ENCODE measurements at places on chromosomes 3 and 15.

GRCh38 chr15:90124507-90124906 is 22.2 kb upstream of the IDH2 start:
- DNase-seq = no peak

GRCh38 chr3:36852071-36852470 is 87.7 kb upstream of the DCLK3 start:
- DNase-seq = peak; percentile 28

DNA sequence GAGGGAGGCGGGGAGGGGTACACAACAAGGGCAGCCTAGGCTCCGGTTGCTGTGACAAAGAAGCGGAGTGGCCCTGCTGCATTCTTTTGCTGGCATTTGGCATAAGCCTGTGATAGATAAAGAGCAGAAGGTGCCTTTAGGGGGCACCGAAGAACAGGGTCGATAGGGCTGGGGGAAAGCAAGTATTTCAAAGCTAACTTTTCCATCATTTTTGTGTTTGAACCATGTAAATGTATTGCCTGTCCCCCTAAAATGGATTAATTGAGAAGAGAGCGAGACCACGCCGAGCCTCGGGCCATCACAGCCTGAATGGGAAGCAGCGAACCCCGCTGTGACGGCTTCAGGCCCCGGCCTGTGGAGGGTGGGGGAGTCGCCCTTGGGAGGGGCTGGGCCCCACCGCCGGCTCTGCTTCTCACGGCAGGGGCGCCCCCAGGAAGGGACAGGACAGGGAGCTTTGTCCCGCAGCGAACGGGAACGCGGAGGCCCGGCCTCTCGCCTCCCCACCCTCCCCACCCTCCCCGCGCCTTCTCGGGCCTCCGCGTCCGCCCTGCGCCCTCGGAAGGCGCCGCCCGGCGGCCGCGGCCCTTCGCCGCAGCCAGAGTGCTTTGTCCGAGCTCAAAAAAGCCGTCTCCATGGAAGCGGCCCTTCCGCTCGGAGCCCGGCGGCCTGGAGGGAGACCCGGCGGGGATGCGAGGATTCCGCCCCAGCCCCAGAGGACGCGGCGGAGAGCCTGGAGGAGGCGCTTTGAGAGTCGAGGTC is 32.4 kb upstream of the ALDH1L1 start:
- peak; percentile 42 for DNase-seq

DNA sequence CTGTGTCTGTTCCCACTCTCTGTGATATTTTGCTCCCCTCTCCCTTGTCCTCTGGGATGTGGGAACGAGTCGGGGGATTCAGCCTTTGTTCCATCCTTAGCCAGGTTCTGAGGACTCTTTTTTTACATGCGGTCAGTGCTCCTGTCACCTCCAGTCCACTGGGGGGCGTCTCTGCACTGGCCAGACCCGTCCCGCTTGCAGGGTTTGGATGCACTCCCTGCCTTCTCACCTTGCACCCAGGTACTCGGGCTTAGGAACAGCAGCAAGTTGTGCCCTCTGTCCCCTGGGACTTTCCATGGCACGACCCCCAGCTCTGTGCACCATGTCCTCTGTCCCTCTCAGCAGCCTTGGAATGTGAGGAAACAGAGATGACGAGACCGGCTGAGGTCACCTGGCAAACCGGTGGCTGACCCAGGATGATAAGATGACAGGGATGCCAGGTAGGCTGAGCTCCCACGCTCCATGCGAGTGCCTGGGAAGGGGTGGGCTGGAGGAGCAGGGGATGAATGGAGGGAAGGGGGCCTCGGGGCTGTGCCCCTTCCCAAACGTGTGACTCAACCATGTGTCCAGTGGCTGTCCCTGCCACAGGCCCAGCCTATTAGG is 27.3 kb upstream of the FGD5 start:
- DNase-seq = peak; percentile 3

- no peak for DNase-seq
These were observed 1.3 kb downstream of the XIRP1 start for GRCh38 chr3:39191111-39191510.

Data from astrocyte (in vitro differentiated cells and primary cell).